ENCODE measurements at places on chromosomes 13 and 19.
A peak's percentile ranks its signal among the peaks of the same experiment; 100 is the strongest.

DNA sequence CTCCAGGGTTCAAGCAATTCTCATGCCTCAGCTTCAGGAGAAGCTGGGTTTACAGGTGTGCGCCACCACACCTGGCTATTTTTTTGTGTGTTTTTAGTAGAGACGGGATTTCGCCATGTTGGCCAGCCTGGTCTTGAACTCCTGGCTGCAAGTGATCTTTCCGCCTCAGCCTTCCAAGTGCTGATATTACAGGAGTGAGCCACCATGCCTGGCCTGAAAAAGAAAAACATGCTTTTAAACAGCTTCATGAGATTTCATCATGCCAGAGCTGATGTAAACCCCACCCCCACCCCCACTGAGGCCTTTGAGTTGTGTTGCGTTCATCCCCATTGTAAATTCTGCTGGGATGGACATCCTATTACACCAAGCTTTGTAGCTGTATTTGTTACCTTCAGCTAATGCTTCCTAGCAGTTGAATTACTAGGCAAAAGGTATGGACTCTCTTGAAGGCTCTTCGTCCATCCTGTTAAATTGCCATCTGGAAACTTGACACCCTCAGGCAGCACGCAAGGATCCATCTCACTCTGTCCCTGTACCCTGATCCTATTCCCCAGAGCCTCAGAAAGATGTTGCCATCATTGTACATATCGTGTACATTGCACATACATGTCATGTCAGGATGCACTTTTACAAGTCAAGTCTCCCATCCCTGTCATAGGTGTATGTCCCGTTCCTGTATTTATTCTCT is 47.3 kb downstream of the NFIX start:
- no peak overlapping the region for H3K4me3 ChIP-seq
- H3K27ac ChIP-seq, result peak overlapping the region; percentile 38
- peaks cover 72% of the 10 kb centered on the region for H3K4me1 ChIP-seq
- peaks cover 21% of the 10 kb centered on the region for H3K36me3 ChIP-seq
- H3K27me3 ChIP-seq, result no peaks in the 10 kb centered on the region

DNA sequence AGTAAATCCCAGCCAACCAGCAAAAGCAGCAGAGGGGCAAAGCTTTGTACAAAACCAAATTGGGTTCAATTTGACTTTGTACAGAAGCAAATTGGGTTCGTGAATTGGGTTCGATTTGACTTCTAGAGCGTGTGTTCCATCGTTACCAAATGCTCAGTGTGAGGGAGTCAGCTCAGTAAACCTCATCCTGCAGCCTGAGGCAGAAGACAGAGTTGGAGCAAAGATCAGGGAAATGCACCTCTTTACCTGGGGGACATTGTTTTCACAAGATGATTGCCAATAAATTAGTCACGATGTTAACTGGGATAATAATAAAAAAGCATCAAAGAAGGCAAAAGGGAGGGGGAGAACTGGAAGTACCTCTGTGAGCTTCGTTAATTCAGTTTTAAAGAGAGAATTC is 1.5 kb downstream of the RAB20 start:
- H3K4me1 ChIP-seq, result peaks cover 25% of the 10 kb centered on the region
- H3K4me3 ChIP-seq, result peak overlapping the region; percentile 94
- H3K27ac ChIP-seq, result no peak overlapping the region
- peaks cover 17% of the 10 kb centered on the region for H3K27me3 ChIP-seq
- no peaks in the 10 kb centered on the region for H3K36me3 ChIP-seq

DNA sequence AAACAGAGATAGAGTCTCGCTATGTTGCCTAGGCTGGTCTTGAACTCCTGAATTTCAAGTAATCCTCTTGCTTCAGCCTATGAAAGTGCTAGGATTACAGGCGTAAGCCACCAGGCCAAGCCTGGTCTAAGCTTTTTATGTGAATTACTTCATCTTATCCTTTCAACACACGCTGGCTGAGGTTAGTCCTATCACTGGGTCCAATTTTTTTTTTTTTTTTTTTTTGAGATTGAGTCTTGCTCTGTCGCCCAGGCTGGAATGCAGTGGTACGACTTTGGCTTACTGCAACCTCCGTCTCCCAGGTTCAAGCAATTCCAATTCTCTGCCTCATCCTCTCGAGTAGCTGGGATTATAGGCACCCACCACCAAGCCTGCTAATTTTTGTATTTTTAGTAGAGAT is 10.4 kb downstream of the MYO1F start:
- peaks cover 28% of the 10 kb centered on the region for H3K4me1 ChIP-seq
- no peak overlapping the region for H3K27ac ChIP-seq
- peaks cover 6% of the 10 kb centered on the region for H3K27me3 ChIP-seq
- DNase-seq, result no peak
- H3K36me3 ChIP-seq, result no peaks in the 10 kb centered on the region

DNA sequence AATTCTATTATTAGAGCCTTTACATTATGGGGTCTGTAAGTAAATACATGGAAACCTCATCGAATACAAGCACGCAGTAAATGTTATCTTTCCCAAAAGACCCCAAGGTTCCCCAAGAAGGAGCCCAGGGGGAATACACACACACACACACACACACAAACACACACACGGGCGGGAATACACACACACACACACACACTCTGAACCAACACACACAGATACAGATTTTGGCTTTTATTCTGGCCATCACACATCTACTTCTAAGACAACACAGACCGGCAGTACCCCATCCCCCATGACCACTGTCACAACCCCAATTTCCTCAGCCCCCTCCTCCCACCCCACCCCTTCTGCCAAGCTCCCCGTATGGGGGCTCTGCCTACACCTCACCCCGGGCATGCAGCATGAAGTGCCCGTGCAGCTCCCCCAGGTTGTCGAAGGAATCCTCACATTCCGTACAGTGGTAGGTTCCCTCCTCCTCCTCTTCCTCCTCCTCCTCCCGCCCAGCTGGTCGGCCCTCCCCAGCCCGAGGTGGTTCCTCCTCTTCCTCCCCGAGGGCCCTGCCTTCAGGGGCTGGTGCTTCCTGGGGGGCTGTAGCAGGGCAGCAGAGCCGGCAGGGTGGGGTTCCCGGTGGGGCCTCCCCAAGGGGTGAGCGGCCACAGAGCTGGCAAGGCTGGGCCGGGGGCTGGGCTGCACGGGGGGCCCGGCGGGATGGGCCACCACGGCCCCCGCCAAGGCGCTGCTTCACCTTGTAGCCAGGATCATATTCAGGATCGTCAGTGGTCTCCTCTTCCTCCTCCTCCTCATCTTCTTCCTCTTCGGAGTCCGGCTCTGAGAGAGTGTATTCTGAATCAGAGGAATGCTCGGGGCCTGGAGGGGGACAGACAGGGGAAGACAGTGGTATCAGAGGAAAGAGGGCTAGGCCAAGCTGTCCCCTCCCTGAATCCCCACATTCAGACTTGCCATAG is 4.4 kb upstream of the SRRM5 start:
- H3K36me3 ChIP-seq, result peaks cover 8% of the 10 kb centered on the region
- DNase-seq, result no peak
- no peak overlapping the region for H3K4me3 ChIP-seq
- H3K4me1 ChIP-seq, result peaks cover 12% of the 10 kb centered on the region

GRCh38 chr19:48568345-48568886 is 16.4 kb downstream of the SULT2B1 start:
- peaks cover 33% of the 10 kb centered on the region for H3K4me1 ChIP-seq
- no peaks in the 10 kb centered on the region for H3K36me3 ChIP-seq
- peaks cover 8% of the 10 kb centered on the region for H3K27me3 ChIP-seq
- DNase-seq, result peak; percentile 89

DNA sequence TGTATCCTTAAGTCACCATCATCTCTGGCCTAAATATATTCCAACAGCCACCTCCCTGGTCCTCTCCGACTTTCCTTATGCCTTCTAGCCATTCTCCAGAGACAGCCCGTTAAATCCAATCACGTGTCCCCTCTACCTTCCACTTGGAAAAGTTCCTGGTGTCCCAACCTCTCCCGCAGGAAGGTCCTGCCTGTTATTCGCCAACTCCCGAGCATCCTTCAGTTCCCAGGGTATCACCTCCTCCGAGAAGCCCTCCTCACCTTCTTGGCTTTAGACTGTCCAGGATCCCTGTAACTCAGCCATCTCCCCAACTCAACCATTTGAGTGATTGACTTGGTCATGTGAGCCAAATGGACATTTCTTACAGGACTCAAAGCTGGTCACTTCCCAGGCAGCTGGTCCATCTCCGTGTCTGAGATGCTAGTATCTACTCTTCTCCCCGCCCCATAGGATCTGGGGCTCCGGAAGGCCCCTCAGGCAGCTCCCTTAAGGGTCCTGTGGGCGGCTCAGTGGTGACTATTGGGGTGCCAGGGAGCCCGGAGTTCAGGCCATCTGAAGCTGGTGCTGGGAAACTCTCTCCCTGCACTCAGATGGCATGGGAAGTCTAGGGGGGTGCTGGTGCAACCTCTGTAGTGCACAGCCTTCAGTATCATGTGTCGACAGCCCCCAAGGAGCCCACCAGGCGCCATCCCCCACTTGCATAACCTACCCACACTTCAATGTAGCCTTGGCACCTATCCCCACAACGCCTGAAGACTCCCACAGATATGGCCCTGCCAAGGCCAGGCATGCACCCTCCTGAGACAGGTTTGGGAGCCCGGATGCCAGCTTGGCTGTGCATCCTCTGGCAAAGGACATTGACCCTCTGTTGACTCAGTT is 27.9 kb upstream of the NANOS3 start:
- H3K27me3 ChIP-seq, result peaks cover 2% of the 10 kb centered on the region
- peak overlapping the region; percentile 37 for H3K4me3 ChIP-seq
- peaks cover 70% of the 10 kb centered on the region for H3K4me1 ChIP-seq

DNA sequence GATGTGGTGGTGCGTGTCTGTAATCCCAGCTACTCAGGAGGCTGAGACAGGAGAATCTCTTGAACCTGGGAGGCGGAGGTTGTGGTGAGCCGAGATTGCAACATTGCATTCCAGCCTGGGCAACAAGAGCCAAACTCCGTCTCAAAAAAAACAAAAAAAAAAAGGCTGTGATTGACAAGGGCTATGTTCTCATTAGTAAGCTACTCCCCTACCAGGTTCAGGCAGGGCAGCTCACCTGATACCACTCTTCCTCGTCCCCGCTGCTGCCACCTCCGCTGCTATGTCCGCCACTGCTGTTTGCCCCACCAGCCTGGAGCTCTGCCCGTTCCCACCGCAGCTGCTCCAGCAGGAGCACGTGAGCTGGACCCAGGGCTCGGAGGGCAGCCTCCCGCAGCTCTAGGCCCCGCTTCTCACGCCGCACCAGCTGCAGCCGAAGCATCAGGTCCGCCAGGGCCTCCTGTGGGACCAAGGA is 9.4 kb downstream of the USHBP1 start:
- H3K4me1 ChIP-seq, result no peaks in the 10 kb centered on the region
- peaks cover 5% of the 10 kb centered on the region for H3K36me3 ChIP-seq
- no peak overlapping the region for H3K4me3 ChIP-seq
- no peak overlapping the region for H3K27ac ChIP-seq
- peaks cover 4% of the 10 kb centered on the region for H3K27me3 ChIP-seq
- DNase-seq, result no peak
